ENCODE measurements at places on chromosomes 12 and 14.

DNA sequence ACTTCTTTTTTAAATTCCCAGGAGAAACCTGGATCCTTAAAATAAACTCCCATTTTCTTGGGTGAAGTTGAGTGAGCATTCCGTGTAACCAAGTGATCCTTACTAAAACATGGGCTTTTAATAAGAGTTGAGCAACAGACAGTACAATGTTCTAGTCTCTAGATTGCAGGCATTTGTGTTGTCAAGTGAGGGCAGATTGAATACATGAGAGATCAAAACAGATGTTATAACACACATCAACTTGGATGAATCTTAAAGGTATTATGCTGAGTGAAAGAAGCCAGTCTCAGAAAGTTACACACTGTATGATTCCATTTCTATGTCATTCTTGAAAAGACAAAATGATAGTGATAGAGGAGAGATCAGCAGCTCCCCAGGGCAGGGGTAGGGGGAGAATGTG is 213.9 kb upstream of the CCDC196 start:
- DNase-seq: no peak

- no peak for DNase-seq
Observed at GRCh38 chr12:48861111-48861510, 4.6 kb downstream of the RND1 start.

DNA sequence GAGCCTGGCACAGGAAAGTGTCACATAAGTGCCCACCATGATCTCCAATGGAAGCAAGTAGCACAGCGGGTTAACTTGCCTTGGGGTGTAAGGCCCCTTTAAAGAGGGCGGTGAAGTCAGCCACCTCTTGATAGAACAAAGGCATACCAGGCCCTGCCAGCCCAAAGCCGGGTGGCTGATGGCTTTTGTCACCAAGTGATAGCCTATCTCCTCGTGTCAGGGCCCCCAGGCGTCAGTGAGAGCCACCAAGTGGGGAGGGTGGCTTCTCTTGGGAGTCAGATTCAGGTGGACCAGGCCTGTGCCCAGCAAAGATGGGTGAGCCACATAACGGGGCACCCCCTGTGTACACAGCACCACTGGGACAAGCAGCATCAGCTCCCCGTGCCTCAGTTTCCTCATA is 8.3 kb upstream of the MYL2 start:
- no peak for DNase-seq

DNA sequence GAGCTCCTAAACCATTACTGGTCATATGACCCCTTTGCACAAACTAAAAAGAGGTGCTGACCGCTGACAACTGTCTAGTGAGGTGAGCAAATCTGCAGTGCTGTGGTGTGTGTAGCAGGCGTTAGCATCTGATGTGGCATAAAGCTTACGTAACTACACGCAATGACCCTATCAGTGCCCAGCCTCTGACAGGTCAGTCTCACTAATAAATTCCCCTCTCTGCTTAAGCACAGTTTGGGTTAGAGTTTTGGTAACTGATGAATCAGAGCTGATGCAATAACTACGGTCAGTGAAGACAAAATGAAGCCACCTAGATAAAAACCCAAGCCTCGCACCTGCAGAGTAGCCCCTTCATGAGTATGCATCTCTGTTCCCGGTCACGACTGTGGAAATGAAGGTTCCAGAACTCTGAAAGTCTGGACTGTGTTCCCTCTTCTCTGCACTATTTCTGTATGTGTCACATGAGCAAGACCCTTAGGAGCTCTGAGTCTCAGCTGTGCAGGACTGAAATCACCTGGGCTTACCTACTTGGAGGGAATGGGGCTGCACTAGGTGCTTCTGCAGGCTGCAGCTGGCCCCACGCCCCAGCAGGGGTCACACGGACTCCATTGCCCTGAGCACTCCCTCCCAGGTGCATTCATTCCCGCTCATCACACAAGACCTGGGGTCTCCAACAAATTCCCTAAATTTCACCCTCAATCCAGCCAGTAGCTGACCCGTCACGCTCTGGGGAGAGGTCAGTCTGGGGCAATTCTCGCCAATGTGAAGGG is 54.4 kb downstream of the RIMBP2 start:
- DNase-seq: no peak

- no peak for DNase-seq
Observed at GRCh38 chr12:922285-922684, 27.2 kb downstream of the RAD52 start.

Measured in activated CD8-positive, alpha-beta memory T cell treated with anti-CD3 and anti-CD28 coated beads for 4 hours (primary cell).